Testis (tissue), 5 donors: ENCODE measurements at places on chromosomes 3 and 15. TPM values are rescaled to one million over a fixed set of nuclear protein-coding genes. Genes with fewer than 3 reads are reported as not detected.

DNA sequence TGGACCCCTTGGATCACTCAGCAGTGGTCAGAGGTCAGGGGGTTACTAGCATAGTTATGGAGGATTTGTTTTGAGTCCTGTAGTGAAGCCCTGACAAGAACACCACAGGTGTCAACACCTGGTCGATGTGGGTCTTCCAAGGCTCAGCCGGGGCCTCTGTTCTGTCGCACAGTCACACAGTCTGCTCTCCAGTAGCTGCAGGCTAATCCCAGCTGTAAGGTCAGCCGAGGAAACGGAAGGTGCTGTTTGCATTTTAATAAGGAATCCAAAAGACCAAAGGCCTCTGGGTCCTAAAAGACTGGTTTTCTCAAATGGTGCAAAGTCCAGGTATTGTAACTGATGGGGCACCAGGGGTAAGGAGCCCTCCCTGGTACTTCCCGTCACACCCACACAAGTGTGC lies 71.7 kb downstream of the RPLP1 start:
- DNase-seq, result no peak

- DNase-seq, result no peak
These were observed 28.6 kb downstream of the IQSEC1 start for GRCh38 chr3:13044496-13045240.

DNA sequence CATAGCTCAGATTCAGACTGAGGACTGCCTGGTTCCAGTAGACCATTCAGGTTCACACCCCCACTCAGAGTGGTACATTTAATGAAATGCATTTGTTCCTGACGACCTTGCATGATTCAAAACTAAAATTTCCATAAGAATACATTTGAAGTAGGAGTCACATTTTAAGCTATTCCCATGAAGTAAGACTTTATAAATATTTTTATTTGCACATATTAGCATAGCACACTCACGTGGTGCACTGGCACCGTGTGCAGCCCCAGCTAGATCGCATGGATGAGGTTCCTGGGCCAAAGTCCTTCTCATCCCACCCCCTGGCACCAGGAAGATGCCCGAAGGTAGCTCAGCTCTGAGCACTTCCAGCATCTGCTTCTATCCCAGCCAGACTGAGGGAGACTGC lies 59.4 kb downstream of the SLCO2A1 start:
- no peak for DNase-seq

DNA sequence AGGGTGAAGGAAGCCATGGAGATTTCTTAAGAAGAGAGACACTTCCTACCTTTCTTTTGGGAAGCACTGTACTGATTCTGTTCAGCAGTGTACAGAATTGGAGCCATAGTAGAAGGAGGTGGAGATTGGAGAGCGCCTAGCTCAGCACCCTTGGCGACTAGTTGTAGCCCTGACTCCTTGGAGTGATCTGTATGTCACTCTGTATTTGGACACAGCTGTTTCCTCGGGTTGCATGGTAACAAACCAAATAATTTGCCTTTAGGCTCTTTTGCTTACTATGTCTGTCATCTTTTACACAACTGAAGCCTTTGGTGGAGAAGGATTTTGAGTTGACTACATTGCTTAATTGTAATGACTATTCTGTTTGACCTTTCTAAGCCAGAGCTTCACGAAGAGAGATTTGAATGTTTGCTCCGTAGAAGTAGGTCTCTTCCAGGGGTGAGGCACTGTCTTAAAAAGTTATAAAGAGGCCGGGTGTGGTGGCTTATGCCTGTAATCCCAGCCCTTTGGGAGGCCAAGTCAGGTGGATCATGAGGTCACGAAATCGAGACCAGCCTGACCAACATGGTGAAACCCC lies 77.1 kb downstream of the AKAP13 start:
- no peak for DNase-seq

GRCh38 chr3:122516846-122517360 lies 2.2 kb upstream of the KPNA1 start:
- no peak for DNase-seq

DNA sequence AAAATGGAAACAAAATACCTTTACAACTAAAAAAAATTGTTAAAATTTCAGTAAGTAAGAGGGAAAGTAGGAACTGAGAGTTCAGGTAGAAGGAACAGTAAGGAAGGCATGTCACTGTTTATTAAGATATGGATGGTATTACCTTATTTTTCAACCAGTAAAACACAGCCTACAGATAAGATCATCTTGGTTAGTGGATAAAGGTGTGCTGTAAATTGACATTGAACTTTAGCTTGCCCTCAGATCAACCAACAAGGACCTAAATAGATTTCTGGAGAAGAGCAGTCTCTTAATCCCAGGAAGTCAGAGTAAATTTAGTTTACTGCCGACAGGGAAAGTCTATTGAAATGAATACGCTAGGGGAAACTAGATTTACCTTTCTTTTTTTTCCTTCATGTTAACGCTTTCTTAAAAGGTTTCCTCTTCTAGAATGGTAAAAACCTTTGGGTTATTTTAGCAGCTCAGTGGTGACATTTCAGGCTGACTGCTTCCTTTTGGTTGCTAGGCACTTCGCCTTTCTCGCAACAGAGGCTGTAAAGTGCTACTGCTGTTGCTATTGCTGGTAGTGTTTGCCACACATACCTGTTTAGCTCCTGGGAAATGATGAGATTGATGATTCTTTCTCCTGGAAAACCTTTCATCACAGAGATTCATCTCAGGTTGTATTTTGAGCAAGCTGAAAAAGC lies 12.9 kb downstream of the DZIP3 start:
- no peak for DNase-seq

PAQR9 gene
- total RNA-seq, result 35.3 TPM

IMPG2 gene
- 0.39 TPM for total RNA-seq
